Upper lobe of left lung (tissue), 6 donors: ENCODE measurements at places on chromosomes 7 and 10.
A peak's percentile ranks its signal among the peaks of the same experiment; 100 is the strongest.

GRCh38 chr10:48251152-48251524, 23.4 kb downstream of the FRMPD2 start:
- H3K27ac ChIP-seq = no peak overlapping the region
- no peak for DNase-seq
- no peaks in the 10 kb centered on the region for H3K36me3 ChIP-seq
- no peak overlapping the region for H3K4me3 ChIP-seq
- H3K27me3 ChIP-seq = no peaks in the 10 kb centered on the region

GRCh38 chr10:96743988-96744585, 23.8 kb upstream of the PIK3AP1 start:
- no peaks in the 10 kb centered on the region for H3K27me3 ChIP-seq
- no peaks in the 10 kb centered on the region for H3K36me3 ChIP-seq
- no peak overlapping the region for H3K4me3 ChIP-seq
- no peaks in the 10 kb centered on the region for H3K4me1 ChIP-seq
- no peak for DNase-seq
- no peak overlapping the region for H3K27ac ChIP-seq

- H3K36me3 ChIP-seq = no peaks in the 10 kb centered on the region
- H3K27me3 ChIP-seq = no peaks in the 10 kb centered on the region
- H3K4me1 ChIP-seq = peaks cover 17% of the 10 kb centered on the region
- peak overlapping the region; percentile 80 for H3K4me3 ChIP-seq
Measured at GRCh38 chr7:12211711-12212485, 804 bp downstream of the TMEM106B start.

- H3K4me3 ChIP-seq = no peak overlapping the region
- H3K36me3 ChIP-seq = no peaks in the 10 kb centered on the region
- no peak for DNase-seq
- H3K4me1 ChIP-seq = no peaks in the 10 kb centered on the region
Measured at GRCh38 chr7:150356265-150356897, 12.2 kb upstream of the REPIN1 start.

GRCh38 chr7:102967798-102968197, 55.0 kb downstream of the LRRC17 start:
- no peak for DNase-seq
- H3K27me3 ChIP-seq = no peaks in the 10 kb centered on the region
- H3K27ac ChIP-seq = no peak overlapping the region
- no peaks in the 10 kb centered on the region for H3K4me1 ChIP-seq
